ENCODE measurements at places on chromosomes 16 and 17.

DNA sequence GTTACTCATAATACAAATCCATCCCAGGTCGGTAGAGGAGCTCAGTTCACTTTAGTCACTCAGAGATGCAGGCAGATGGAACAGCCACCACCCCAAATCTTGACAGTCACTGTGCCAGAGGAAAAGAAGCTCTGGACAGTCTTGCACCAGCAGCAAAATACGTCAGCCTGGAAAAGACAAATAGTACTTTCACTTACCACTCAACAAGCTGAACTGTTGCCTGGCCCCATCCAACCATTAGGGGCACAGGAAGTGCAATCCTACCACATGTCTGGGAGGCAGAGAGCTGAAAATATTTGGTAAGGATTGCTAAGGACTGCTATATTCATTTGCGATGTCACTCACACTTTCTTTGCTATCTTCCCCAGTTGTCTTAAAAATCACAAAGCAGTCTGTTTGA, 239.1 kb upstream of the TOX3 start:
- no peak for DNase-seq

DNA sequence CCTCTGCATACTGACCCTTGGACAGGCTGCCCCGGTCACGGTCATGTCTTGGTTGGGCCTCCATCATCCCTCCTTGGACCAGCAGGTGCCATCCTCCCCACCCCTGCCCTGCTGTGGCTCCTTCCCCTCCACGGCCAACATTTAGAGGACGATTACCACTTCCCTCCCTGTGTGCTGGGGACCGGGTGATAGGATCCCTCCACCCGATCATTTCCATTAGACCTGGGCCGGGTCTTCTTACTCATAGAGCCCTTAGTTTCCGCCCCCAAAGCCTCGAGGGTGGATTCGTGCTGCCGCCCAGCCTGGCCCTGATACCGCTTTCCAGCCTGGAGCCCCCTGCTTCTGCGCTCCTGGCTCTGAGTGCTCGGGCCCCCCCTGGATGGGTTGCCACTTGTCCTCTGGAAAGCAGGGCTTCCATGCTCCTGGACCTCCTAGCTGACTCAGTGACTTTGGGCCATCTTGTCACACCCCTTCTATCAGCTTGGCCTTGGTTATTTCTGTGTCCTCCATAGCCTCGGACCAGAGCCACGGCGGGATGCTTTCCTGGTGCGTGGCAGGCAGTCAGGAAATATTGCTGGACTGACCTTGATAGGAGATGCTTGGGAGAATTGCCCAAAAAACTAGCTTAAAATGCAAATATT, 171.4 kb downstream of the SEC14L1 start:
- no peak for DNase-seq

DNA sequence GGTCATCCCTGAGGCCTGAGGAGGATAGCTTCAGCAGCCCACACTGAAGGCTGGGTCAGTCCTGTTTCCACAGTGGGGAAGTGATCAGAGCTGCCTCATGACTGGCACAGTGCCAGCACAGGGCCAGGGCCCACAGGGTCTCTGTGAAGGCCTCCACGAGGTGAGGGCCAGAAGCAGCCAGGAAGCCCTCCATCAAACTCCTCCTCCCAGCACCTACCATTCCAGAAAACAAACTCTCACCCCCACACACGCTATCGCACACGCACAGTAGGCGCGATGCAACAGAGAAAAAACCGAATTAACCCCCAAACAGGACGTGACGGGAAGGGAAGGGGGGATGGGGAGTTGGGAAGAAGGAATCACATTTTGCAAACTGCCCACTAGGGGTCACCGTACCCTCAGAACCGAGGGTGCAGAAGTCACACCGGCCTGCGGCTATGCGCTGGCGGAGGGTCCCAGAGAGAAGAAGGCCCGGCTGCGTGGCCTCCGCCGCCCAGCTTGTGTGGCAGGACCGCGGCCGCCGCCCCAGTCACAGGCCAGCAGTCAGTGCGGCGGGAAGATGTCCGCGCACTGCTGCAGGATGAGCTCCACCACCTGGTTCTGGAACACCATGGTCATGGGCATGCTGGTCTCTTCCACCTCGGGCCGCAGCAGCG, 37.6 kb downstream of the ARHGAP27 start:
- DNase-seq, result peak; percentile 67

DNA sequence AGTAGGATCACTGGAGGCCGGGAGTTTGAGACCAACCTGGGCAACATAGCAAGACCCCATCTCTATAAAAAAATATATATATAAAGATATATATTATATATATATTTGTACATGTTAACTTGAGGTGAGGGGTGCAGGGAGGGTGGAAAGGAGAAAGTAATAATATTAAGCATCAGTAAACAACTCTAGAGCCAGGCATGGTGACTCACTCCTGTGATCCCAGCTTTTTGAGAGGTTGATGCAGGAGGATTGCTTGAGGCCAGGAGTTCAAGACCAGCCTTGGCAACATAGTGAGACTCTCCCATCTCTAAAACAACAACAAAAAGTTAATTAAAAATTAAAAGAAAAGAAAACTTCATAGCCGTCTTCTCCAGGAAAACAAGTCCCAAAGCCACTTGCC, 61.7 kb upstream of the SMURF2 start:
- no peak for DNase-seq

GRCh38 chr17:80360396-80360795, 54.6 kb upstream of the ENDOV start:
- DNase-seq, result no peak

DNA sequence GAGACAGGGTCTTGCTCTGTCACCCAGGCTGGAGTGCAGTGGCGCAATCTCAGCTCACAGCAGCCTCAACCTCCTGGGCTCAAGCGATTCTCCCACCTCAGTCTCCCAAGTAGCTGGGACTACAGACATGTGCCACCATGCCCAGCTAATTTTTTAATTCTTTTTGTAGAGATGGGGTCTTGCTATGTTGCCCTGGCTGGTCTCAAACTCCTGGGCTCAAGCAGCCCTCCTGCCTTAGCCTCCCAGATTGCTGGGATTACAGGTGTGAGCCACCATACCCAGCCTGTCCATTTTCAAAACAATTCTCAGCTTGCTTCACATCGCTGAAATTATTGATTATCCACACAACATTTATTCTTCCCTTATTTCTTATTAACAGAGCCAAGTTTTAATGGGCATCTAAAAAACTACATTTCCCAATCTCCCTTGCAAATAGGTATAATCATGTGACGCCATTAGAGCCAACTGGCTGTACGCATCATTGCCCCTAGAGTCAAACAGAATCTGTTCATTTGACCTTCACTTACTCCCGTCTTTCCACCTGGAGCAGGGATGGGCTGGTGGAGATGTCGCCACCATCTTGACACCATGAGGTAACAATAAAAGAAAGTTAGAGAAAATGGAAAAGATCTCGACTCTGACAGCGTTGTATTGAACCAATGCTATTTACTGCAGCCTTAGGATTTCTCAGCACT, 148.0 kb upstream of the FOXF1 start:
- peak; percentile 60 for DNase-seq

DNA sequence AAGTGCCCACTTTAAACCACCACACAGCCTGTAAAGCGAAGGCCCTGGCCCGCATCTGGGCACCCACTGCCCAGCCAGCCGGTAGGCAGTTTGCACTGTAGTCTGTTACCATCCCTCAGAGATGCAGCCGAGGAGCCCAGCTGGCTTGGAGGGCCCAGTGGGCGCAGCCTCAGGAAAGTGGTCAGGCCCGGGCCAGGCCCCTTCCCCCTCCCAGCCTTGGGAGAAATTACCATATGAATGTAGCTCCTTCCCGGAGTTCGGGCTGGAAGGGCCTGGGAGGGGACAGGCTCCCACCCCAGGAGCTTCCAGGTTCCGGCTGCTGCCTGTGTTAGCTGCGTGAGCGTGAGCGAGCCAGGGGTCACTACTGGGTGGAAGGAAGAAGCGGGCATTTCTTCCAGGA, 325.4 kb downstream of the SEC14L1 start:
- no peak for DNase-seq

DNA sequence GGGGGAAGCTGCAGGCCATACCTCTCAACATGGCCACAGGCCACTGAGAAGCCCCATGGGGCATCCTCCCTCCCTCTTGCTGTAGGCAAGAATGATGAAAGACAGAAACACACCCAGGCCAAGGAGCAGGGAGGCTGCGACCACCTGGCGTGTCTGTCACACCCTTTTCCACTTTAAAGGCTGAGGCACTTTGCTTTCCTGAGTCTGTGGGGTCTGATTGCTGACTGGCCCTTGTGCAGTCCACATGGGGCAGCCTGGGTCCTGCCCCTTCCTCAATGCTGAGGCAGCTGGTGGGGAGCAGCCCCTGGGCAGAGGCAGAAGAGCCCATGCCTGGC, 8.7 kb downstream of the TMEM204 start:
- DNase-seq, result no peak

DNA sequence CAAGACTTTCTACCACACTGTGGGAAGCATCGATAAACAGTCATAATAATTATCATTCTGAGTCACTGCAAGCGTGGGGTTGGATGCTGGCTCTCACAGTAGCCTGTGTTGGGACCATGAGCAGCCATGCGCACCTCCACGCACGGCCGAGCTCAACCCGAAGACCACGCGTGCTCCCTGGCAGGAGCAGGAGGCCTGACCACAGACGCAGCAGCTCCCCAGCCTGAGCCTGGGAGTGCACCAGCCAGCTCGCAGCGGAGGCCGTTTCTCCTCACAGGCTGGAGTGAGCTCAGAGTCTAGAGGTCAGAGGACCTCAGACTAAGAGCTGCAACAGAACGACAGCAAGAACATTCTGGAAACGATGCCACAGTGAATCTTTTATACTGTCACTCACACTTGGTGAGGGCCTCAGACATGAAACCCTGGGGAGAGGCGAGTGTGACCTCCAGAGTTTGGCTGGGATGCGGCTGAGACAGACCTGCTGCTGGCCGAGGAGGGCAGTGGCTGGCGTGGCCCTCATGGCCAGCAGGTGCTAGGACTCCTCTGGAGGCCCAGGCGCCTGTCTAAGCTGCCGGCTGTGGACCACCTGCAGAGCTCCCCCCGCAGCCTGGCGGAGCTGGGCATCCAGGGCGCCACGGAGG, 6.0 kb downstream of the NDUFAF8 start:
- no peak for DNase-seq

GRCh38 chr17:83175119-83175821, 95.9 kb downstream of the METRNL start:
- no peak for DNase-seq
